Natural killer cell treated with Interleukin-12 subunit alpha and Interleukin-12 subunit beta and Interleukin-15 and Interleukin-18, amount 100 ng/mL, for 72 hours (primary cell): ENCODE measurements at places on chromosomes 12 and 14.

DNA sequence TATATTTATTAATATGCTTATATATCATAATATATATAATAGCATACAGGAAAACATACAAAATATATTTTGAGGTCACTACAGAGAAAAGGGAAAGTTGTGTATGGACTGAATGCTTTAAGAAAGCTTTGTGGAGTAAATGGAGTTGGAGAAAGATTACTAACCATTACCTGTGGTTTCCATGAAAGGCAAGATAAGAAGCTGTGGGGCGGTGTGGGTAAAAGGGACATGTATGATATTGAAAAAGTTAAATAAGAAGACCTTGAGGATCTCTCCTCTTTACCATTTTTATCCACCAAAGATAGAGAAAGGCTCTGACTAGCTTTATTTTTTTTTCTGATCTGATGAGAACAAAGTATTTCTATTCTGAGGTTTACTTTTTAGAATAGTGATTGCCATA, 404.4 kb downstream of the TRHDE start:
- DNase-seq, result no peak

DNA sequence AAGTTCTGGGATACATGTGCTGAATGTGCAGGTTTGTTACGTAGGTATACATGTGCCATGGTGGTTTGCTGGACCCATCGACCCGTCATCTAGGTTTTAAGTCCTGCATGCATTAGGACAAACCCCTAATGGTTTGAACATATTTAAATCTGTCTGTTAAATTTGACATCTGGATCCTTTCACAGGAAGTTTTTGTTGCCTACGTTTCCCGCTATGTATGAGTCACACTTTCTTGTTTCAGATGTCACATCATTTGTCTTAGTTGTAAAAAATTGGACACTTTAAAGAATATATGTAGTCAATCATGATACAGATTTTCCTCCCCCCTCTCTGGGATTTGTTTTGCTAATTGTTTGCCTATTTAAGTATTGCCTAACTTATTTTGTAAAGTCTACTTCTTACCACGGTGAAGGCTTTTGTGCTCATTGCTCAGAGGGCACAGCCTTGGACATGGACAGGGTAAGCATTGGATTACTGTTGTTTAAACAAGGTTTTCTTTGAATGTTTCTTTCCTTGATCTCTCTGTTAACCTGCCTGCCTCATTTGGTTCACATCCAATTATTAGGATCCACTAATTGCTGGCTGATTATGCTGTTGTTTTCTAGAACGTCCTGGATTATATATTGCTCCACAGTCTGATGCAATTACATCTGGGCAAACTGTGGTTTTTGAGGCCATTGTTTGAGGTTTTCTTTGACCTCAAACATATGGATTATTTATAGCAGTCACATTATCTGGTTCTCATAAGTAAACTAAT, 1441.4 kb downstream of the AACS start:
- no peak for DNase-seq

- no peak for DNase-seq
These were observed 46.6 kb upstream of the LTBP2 start for GRCh38 chr14:74658535-74659131.

GRCh38 chr12:56146492-56147460, 5.6 kb upstream of the MYL6B start:
- no peak for DNase-seq

DNA sequence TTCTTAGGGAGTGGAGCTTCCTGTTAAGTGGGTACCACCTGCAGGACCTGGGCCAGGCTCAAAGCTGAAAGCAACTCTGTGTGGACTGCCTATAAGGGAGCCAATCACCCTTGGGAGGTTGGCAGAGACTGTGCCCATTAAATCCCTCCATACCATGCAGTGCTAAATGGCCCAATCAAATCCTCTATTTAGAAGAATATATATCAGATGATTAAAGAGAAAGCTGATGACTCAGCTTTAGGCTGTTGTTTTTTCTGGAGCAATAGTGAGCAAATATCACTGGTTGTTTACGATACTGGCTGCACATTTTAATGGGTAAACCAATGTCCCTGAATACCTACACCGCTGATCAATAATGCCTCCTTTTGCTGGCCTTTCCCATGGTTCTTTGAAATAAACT, 101.3 kb downstream of the TMX1 start:
- DNase-seq, result no peak

DNA sequence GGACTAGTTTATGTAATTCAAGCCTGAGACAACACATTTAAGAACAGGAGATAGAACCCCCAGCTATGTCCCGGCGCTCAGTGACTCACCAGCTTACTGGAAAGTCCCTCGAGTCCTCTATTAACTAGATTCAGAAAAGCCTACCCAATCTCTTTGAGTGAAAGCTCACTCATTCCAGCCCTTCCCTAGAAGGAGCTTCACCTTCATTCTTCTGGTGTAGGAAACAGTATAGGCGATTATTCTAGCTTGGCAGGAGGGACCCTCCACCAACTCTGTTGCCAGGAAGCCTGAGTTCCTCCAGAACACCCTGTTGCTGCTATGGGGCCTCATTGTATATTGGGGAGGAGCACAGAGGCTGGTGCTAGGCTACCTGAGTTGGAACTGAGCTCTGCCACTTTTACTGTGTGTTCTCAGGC, 57.2 kb upstream of the AEBP2 start:
- DNase-seq, result peak; percentile 75

DNA sequence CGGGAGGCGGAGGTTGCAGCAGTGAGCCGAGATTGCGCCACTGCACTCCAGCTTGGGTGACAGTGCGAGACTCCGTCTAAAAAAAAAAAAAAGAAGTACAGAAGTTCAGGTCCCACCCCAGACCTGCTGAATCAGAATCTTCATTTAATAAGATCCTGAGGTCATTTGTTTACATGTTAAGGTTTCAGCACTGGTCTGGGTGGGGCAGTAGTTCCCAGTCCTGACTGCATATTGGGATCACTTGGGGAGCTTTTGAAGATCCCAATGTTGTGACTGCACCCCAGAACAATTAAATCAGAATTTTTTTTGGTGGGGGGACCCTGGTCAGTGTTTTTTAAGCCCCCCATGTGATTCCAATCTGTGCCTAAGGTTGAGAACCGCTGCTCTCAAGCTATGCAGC, 11.7 kb upstream of the COL2A1 start:
- no peak for DNase-seq

DNA sequence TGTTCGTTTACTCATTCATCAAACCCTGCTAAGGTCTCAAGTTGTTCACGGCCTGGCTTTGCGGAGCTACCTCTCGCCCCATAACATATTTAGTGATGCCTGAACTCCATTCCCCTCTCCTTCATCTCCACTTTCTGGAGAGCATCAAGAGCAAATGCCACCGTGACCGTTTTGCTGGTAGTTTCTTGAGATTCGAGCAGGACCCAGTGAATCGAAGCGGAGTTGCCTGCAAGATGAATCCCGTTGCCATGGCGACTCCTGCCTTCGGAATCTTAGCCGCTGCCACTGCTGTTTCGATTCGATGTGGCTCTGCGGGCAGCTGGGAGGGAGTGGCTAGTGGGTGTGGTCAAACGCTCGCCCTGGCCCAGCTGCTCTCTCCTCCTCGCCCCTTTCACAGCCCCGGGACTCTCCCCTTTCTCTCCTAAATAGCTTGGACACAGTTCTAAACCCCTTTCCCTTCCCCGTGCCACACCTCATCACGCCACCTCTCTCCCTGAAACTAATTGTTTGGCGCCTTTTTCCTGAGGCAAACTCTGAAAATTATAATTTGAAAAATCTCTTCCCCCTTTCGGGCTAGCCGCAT, 1.4 kb downstream of the DAAM1 start:
- DNase-seq, result peak; percentile 84

GRCh38 chr12:57128519-57129247, 400 bp downstream of the LRP1 start:
- peak; percentile 6 for DNase-seq

DNA sequence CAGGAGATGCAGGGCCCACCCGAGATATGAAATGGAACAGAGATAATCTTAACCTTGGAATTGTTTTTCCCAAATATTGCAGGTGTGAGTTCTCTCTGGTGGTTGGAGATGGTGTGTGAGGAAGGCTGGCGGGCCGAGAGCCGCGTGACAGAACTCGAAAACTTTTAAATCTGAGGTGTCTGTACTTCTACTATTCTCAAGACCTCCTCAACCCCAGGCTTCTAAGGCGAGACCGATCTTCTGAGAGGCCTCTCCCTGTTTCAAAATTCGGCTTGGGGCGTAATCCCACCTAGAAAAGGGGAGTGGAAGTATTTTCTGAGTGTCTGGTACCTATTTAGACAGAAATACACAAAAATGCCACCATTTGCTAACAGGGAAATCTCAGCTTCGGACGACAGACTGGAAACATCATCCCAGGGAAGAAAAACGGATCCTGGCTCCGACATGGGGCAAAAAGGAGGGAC, 611 bp downstream of the SARNP start:
- DNase-seq, result no peak

GRCh38 chr12:52860102-52860823, 11.5 kb upstream of the KRT78 start:
- DNase-seq, result no peak

- DNase-seq, result no peak
These were observed 54.6 kb upstream of the CLEC14A start for GRCh38 chr14:38310420-38310995.

DNA sequence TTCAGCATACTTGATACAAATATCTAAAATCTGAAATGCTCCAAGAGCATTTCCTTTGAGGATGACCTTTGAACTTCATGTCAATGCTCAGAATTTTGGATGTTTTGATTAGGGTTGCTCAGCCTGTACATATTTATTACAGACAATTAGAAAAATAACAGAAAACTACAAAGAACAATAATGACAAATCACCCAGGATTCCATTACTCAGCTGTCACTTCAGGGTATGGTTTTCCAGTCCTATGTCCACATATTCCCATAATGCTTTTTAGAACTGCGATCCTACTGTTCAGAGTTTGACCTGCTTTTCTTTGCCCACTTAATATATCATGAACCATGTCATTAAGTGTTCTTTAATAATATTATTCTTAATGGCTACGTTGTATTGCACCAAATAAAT, 11.4 kb downstream of the DLGAP5 start:
- DNase-seq, result no peak

- DNase-seq, result no peak
These were observed 21.7 kb upstream of the SLC10A1 start for GRCh38 chr14:69818758-69819191.

DNA sequence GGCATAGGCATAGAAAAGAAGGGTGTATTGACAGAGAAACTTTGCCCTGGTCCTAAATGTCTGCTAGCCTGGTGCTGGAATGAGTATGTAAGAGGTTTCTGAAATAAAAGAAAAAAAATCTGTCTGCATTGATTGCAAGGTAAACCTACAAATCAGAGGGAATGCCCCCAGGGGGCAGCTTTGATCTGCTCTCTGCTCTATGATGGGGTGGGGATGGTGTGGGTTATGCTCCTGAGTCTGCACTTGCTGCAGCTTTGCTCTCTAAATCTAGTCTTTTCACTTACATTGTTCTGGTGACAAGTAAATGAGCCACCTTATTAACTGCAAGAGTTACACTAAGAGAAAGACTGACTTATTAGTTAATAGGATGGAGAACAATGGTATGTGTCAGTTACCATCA, 468.4 kb upstream of the STXBP6 start:
- no peak for DNase-seq

GRCh38 chr12:129103231-129103630, 250.0 kb downstream of the GLT1D1 start:
- DNase-seq, result no peak

- no peak for DNase-seq
These were observed 78.8 kb downstream of the KCNMB4 start for GRCh38 chr12:70444903-70445302.

DNA sequence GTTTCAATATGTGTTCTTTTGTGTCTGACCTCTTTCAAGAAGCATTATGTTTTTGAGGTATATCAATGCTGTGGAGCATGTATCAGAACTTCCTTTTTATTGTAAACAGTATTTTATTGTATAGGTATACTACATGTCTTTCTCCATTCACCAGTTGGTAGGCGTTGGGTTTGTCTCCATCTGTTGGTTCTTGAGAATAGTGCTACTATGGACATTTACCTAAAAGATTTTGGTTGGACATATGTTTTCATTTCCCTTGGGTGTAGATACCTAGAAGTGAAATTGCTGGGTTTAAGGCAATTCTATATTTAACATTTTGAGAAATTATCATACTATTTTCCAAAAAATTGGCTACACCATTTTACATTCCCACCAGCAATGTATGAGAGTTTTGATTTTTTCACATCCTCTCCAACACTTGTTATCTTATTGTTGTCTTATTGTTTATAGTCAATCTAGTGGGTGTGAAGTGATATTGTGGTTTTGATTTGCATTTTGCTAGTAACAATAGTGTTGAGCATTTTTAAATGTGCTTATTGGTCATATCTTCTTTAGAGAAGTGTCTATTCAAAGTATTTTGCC, 409.2 kb downstream of the IPO8 start:
- no peak for DNase-seq

- no peak for DNase-seq
These were observed 378.9 kb downstream of the TMTC2 start for GRCh38 chr12:83065562-83065961.

GRCh38 chr12:3236345-3237187, 159.4 kb downstream of the TSPAN9 start:
- DNase-seq, result no peak

DNA sequence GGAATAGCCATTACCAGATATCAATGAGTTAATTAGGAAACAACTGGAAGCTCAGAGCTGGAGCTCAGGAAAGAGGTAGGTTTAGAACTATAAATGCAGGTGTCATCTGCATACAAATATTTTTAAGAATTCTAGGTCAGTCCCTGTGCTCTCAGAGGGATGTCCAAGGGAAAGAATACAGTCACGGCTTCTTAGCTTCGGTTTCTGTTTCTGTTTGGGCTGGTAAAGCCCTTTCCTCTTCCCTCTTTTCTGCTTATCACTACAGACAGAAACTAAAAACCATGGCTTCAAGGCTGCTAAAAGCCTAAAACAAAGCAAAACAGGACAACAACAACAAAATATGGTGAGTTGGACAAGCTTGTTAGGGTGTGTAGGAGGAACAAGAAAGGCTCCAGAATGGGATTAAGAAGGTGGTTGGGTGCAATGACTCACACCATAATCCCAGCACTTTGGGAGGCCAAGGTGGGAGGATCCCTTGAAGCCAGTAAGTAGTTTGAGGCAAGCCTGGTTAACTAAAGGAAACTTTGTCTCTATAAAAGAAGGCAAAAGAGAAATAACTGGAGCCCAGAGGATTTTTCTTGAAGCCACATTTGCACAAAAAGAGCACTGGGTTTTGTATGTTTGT, 113.0 kb downstream of the SEC23A start:
- DNase-seq, result no peak

GRCh38 chr14:52900731-52901130, 50.1 kb downstream of the FERMT2 start:
- DNase-seq, result no peak

- DNase-seq, result peak; percentile 37
These were observed 31.1 kb upstream of the BEGAIN start for GRCh38 chr14:100618318-100618693.

DNA sequence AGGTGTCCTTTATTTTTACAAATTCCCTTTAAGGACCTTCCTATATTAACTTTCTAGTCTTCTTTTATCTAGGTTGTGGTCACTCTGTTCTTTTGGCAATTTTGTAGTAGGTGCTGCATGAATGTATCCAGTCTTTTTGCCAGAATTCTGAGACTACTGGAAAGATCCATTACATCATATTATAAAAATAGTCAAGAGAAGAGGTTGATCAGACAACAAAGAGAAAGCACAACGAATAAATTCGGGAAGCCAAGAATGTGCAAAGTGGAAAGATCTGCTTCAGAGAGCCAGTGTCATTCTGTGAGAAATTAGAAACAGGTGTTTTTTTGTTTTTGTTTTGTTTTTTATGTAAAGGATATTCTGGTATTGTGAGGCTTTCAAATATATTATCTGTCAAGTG, 15.8 kb upstream of the SLC16A7 start:
- no peak for DNase-seq

- DNase-seq, result no peak
These were observed 154.1 kb downstream of the ZNF664 start for GRCh38 chr12:124126950-124127655.

GRCh38 chr14:91298576-91298975, 54.1 kb upstream of the GPR68 start:
- no peak for DNase-seq
